Non-pigmented ciliary epithelial cell (primary cell): ENCODE measurements at places on chromosomes 16 and 17.

DNA sequence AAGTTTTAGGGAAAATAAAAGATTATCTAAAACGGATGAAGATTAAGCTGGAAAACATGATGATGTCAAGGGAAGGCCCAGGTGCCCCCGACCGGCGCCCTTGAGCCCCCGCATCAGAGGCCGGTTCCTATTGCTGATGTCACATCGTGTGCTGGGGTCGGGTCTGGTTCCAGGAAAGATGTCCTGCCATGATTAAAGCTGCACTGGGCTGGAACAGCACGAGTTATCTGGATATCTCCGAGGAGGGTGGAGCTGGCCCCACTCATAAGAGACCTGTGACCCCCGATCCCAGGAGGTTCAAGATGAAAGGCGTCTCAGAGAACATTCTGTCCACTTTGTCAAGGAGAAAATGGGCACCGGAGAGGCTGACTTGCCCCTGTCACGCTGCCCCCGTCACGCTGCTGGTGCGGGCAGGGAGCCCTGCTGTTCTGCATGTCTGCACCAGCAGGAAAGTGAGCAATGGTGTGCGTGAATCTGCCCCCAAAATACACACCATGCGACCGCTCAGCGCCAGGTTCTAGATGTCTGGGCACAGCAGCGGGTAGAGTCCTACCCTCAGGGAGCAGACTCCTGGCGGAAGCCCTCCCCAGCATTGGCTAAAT is 53.0 kb downstream of the ENGASE start:
- no peak for DNase-seq

GRCh38 chr16:74448990-74449389 is 27.7 kb upstream of the CLEC18B start:
- DNase-seq: peak; percentile 60

- DNase-seq: no peak
These were observed 75.6 kb upstream of the LGALS9 start for GRCh38 chr17:27555339-27555738.

DNA sequence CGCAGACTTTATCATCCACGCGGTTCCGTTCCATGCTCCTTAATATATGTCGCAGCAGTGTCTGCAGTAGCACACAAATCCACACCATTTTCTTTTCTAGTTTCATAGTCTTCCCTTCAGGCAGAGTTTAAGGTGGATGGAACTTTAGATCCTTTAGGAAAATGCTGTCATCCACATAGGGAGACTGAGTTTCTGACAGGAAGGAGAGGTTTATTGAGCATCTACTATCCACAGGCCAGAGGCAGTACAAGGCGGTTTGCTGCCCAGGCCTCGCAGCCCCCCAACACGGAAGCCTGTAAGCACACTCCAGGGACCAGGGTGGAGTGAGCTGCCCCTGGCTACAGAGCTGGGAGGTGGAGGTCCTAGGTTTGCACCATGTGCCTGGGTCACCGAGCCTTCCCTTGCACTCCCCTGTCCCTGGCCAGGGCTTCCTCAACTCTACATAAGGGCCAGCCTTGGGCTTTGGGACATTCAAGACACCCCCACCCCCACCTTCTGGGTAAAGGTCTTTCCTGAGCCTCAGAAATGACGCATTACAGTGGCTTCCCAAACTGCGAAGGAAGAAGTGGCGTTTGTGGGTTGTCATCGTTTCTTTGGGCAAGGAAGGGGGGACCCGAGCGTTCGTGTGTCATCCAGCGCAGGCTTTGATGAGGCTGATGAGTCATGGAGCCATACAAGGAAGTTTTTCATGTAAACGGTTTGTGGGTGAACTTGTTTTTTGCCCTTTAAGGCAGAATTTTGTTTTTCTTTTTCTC is 146.5 kb upstream of the PLCG2 start:
- DNase-seq: no peak

GRCh38 chr17:34997355-34997862 is 17.1 kb downstream of the LIG3 start:
- peak; percentile 55 for DNase-seq

DNA sequence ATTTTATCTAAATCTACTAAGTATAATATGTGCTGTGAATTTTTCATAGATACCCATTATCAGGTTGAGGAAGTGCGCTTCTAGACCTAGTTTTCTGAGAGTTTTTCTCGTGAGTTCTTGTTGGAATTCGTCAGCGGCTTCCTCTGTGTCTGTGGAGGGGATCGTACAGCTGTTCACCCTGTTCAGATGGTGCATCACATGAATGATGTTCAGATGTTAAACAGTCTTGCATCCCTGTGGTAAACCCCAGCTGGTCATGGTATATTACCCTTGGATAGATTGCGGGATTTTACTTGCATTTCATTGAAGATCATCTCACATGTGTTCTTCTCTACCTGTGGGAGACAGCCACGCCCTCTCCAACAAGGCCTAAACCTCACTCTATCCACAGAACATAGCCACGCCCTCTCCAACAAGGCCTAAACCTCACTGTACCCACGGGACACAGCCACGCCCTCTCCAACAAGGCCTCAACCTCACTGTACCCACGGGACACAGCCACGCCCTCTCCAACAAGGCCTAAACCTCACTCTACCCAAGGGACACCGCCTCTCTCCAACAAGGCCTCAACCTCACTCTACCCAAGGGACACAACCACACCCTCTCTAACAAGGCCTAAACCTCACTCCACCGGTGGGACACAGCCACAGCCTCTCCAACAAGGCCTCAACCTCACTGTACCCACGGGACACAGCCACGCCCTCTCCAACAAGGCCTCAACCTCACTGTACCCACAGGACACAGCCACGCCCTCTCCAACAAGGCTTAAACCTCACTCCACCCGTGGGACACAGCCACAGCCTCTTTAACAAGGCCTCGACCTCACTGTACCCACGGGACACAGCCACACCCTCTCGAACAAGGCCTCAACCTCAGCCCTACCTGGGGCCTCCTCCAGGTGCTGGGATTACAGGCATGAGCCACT is 180.2 kb upstream of the CHMP6 start:
- no peak for DNase-seq

GRCh38 chr16:59920054-59920453 is 1185.9 kb upstream of the GOT2 start:
- no peak for DNase-seq

GRCh38 chr16:78437352-78437968 is 338.0 kb downstream of the WWOX start:
- no peak for DNase-seq

- no peak for DNase-seq
These were observed 10.3 kb downstream of the MINK1 start for GRCh38 chr17:4843321-4844000.

DNA sequence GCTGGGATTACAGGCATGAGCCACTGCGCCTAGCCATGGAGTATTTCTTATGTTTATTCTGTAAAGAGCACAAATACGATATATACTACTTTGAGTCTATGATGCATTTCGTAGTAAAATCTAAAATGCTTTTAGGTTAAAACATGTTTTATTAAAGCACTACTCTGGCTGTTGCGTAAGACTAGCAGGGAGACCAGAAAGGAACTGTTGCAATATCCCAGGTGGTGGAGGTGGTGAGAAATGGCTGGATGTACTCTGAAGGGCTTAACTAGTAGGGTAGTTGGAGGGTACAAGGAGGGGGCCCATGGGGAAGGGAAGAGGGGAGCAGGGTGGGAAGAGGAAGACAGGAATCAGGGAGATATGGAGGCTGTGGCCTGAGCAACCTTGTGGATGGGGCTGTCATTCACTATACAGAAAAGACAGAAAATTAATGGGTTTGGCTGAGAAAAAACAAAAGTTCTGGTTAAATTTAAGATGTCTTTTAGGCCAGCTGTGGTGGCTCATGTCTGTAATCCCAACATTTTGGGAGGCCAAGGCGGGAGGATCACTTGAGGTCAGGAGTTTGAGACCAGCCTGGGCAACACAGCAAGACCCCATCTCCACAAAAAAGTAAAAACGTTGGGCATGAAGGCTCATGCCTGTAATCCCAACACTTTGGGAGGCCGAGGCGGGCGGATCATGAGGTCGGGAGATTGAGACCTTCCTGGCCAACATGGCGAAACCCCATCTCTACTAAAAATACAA is 35.8 kb downstream of the ST3GAL2 start:
- no peak for DNase-seq

DNA sequence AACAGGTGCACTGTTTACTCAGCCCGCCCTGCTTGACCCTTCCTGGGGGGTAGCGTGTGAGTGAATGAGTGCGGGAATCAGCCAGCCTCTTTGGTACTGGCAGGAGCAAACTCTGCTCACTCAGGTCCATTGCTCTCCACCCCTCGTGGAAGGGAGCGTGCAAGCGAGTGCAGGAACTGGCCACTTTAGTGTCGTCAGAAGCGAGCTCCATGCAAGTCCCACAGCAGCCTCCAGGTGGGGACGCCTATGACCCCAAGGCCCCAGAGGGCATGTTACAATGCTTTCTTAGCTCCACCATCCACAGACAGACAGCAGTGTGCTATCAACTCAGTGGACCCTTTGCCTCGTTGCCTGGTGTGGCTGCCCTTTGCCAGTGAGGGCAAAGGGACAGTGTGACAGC is 1025.1 kb upstream of the CDH8 start:
- no peak for DNase-seq

DNA sequence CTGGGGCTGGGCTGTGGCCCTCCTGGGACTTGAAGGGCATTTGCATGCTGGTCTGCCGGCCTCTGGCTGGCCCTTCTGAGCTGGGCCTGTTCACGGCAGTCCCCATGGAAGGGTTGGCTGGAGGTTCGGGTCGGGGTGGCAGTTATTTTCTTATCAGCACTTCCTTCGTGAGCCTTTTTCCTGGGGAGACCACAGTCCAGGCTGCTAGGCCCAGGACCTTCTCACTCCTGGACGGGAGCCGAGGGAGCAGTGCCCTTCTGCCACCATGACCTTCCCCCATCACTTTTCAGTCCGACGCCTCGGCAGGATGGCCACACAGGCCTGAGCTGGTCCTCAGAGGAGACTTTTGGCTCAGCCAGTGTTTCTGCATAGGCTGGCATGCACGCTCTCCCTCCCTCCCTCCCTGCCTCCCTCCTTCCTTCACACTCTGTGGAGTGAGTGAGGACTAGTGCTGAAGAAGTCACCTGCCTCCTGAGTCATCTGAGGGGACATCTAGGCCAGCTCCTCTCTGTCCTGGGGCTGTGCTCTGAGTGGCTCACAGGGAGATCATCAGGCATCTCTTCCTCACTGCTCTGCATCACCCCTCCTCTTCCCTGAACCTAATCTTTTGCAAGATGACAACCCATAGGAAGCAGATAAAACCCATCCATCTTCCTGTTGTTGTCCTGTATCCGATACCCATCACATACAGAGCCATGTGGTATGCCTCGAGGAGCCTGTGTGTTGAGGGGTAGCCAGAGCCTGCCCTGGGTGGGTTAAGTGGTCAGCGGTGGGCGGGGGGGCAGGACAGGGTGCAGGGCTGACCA is 109.7 kb downstream of the RAP1GAP2 start:
- DNase-seq: no peak

- DNase-seq: no peak
These were observed 67.8 kb upstream of the MMP2 start for GRCh38 chr16:55411231-55411630.

DNA sequence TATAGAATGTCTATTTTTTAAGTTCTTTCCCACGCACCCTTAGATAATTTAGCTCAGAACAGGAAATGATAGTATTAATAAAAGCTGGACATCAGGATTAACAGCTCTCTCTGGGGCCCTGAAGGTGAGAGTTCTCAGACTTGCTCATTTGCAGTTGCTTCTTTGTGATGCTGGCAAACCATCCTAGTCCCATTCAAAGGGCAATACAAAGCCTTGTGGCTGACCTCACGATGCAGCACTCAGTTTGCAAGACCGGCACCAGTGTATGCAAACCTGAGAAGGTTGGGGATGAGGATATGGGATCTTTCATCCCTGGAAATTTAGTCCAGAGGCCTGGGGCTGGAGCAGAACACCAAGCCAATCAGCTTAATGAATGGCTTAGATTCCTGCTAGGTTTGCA is 29.3 kb downstream of the STH start:
- no peak for DNase-seq

- no peak for DNase-seq
These were observed 34.4 kb downstream of the CDRT4 start for GRCh38 chr17:15432807-15433611.

DNA sequence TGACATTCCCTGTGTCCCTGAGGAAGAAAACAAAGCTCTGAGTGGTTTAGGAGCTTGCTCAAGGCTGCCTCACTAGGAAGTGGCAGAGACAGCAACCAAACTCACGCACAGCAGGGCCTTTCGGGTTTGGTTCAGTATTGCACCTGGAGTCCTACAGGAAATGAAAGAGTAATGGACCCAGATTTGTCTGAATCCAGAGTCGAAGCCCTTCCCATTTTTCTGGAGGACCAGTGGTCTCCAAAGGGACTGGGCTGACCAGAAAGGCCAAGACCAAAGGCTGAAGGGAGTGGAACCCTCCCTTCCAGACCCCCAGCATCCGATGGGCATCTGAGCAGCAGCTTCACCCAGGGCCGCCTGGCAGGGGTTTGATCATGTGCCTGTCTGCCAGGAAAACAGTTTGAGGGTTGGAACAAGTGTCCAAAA is 85.5 kb upstream of the RPL38 start:
- DNase-seq: no peak

DNA sequence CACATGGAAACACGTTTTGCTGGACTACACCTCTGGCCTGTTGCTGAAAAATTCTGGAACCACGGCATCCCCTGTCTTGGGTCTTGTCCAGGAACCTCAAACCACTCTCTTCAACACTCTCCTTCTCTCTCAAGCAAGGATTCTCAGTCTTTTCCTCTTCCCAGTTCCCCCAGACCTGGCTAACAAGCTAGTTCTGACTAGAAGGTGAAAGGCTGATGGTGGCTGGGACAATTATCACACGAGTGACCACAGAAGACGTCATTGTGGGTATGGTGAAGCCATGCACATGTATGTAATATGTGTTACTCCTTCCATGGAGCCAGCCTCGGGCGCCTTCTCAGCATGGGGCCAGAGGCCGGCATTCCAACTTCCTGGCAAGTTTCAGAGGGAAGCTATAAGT is 123.0 kb downstream of the CDYL2 start:
- DNase-seq: no peak

GRCh38 chr17:30379903-30380381 is 1.2 kb downstream of the CPD start:
- no peak for DNase-seq

GRCh38 chr16:28983644-28984043 is 1.2 kb upstream of the LAT start:
- DNase-seq: no peak

DNA sequence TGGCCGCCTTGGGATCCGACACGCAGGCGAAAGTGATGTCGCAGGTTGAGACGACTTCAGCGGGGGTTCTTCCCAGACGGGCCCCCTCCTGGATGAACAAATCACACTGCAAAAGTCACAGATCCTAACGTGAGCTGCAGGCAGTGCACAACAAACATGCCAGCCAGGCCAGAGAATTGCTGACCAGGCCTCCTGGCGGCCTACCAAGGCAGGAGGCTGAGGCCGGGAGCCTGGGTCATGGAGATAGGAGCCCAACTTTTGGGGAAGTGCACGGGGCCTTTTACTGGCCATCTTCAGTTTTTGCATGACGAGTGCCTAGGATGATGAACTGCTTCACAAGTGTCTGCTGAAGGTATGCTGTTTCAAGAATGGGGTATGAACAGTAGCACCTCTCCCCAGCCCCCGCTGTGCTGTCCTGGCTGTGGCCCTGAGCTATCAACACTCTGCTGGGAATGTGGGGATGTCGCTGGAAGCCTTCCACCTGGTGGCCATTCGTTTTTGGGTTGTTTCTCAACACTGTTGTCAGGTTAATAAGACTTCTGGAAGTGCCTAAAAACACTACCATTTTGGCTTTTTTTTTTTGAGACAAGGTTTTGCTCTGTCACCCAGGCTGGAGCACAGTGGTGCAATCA is 12.2 kb upstream of the ROGDI start:
- no peak for DNase-seq
